ENCODE measurements at places on chromosomes 5 and 9. TPM values are rescaled to one million over a fixed set of nuclear protein-coding genes. Genes with fewer than 3 reads are reported as not detected.

- peak; percentile 47 for DNase-seq
Observed at GRCh38 chr5:122259995-122260394, 52.0 kb upstream of the SNCAIP start.

Gene ADAMTS6
- 5.9 TPM for polyA plus RNA-seq

GRCh38 chr5:141486091-141486490 lies 1.3 kb downstream of the PCDHGC4 start:
- DNase-seq, result no peak

GRCh38 chr9:34318163-34318790 lies 10.8 kb downstream of the KIF24 start:
- no peak for DNase-seq

- no peak for DNase-seq
Observed at GRCh38 chr5:159342840-159343239, 12.6 kb upstream of the IL12B start.

DNA sequence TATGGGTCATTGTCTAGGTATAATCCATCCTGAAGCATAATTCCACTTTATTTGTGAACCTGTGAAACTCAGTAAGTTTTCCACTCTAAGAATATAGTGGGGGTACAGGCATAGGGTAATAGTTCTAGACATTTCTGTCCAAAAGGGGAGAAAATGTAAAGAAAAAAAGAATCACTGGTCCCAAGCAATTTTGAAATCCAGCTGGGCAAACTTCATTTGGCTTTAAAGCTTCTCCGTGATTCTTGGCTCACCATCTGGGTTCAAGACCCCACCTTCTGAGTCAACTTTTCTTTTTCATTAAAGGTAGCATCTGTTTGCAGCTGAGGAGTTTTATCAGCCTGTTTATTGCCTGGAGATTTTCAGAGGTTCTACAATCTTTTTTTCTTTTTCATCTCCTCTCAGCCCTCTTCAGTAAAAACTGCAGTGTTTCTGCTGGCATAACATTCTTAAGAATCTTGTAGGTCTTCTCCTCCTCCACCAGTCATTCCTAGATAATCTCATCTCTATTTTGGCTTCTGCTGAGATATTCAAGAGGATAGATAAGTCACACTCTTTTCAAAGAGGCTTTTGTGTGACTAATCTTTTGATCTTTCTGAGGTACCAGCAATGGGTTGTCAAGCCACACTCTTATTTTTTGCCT lies 126.1 kb upstream of the PITX1 start:
- DNase-seq, result no peak
